Fibroblast of skin of right quadriceps (primary cell): ENCODE measurements at places on chromosomes 4 and X.

GRCh38 chrX:108362026-108362425 lies 76.2 kb downstream of the COL4A6 start:
- no peak for DNase-seq

- DNase-seq = no peak
Observed at GRCh38 chr4:69066945-69067344, 29.3 kb upstream of the UGT2B7 start.

DNA sequence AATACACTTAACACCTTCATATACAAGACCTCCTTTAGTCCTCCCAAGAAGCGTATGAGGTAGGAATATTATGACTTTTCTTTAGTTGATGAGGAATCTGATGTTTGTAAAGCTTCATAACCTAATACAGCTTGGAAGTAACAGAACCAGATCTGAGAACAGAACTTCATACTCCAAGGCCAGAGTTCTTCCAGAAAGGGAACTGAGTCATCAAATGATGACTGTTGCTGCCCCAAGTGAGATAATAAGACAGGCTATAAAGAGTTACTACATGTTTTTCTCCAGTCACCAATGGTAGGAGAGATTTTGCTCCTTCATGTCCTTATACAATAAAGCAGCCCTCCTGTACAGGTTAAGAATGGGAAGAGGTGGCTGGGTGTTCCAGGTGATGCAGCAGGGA lies 74.3 kb upstream of the ANXA3 start:
- DNase-seq = peak; percentile 61

DNA sequence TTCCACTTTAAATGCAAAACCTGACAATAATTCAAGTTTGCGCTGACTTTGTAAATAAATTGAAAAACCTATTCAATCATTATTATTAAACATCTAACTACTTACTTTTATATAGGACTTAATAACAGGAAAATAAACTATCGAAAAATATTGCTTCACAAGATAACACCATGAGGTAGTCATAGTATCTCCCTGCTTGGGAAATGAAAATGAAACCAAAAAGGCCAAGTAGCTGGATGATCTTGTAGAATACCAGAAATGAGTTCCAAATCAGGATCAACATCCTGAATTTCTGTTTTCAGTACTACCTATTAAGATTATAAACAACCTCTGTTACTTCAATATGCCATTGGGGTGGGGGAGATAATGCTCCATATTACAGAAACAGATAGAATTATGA lies 58.9 kb downstream of the CHIC2 start:
- DNase-seq = peak; percentile 8

- DNase-seq = peak; percentile 32
Observed at GRCh38 chr4:88705805-88706492, 8.3 kb upstream of the NAP1L5 start.

DNA sequence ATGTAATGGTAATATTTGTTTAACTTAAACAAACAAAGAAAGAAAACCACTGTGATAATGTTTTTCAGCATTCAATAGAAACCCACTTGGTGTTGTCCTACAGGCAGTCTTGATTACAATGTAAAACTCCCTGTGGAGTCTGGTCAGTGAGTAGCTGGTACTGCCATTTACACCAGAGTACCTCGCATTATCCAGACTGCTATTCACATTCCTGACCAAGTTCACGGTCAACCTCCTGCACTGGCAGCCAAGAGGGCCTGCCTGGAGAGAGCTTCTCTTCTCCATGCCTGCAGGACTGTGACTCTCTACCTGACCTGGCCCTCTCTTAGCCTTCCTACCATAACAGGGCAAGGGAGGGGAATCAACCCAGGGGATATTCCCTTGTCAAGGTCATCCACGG lies 2.9 kb upstream of the LONRF3 start:
- no peak for DNase-seq

GRCh38 chr4:185849664-185850550 lies 37.9 kb upstream of the SORBS2 start:
- peak; percentile 66 for DNase-seq

DNA sequence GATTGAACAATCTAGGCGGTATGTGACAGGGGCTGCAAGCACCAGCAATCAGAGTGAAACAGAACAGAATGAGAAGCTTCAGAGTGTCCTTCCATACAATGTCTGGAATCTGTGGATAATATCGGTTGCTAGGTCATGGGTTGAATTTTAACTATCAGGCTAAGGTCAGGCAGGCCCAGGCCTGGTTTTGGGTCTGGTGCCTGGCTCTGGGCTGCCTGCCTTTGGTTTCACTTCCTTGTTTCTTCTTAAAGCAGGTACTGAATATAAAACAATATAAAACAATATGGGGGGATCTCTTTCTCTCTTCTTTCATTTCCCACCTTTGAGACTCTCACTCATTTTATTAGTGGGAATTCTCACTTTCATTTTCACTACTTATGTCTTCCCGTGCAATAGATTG lies 962.0 kb downstream of the CCSER1 start:
- DNase-seq = no peak

DNA sequence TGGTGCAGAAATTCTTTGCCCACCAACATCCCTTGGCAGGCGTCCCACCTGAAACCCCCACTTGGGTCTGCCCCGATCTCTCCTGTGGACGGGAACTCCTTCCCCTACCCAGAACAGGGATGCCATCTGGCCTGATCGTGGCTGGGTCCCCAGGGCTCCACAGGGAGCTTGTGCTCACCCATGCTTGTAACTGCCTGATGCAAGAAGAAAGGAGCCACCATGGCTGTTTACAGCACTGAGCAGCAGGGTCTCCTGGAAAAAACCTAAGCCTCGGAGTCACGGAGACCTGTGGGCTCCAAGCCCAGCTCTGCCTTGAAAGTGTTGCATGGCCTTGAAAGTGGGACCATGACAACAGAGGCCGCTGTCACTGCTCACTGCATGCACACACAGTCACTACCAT lies 101.5 kb upstream of the AFAP1 start:
- DNase-seq = no peak

DNA sequence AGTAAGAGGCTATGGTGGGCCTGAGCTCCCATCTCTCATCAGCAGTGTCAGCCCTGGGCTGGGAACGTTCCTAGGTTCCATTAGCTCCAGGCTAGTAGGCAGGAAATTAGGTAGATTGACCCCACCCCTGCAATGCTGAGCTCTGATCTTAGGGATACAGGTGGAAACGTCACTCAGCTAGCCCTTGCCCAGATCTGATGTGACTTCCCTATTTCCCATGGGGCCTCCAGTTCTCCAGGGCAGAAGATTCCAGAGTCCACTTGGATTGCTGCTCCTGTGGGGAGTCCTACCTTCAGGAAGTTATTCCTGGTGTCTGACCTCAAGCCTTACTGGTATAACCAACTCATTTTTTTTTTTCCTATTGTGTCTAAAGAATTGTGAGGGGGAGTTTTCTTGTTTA lies 81.1 kb downstream of the EFNB1 start:
- DNase-seq = no peak
